ENCODE measurements at places on chromosomes 1 and 21. TPM values are rescaled to one million over a fixed set of nuclear protein-coding genes. Genes with fewer than 3 reads are reported as not detected.

C1orf226 gene
- under 0.01 TPM for total RNA-seq

MIXL1 gene
- total RNA-seq = not detected

CLDN17 gene
- not detected for total RNA-seq

PLEKHN1 gene
- 1.9 TPM for total RNA-seq

LRRC71 gene
- not detected for total RNA-seq

HMCN1 gene
- 5.2 TPM for total RNA-seq

TTLL7 gene
- 9.1 TPM for total RNA-seq

AGMAT gene
- total RNA-seq = 2.6 TPM

- no peak for DNase-seq
Observed at GRCh38 chr1:43550598-43551246, 20.0 kb downstream of the PTPRF start.

DNA sequence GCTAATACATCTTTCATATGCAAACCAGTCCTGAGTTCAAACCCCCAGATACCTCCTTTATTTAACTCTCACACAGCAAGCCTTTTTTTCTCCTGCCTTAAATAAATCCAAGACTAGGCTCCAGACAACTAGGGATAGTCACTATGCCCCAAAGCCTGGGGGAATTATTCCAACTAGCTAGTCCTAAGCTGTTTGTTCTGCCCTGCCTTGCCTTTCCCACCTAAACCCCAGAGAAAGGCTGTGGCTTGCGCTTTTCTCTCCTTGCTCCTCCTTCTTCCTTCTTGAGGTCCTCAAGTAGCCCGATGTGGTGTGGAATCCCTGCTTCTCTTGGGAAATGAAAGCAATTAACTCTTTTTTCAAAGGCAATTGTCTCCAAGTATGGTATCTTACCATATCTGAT lies 31.8 kb downstream of the C1orf87 start:
- DNase-seq = no peak

GRCh38 chr1:97923811-97924210 lies 3.0 kb upstream of the DPYD start:
- DNase-seq = no peak

- DNase-seq = peak; percentile 62
Observed at GRCh38 chr21:33825915-33826314, 89.7 kb downstream of the ATP5PO start.

- no peak for DNase-seq
Observed at GRCh38 chr21:36542312-36543101, 62.6 kb upstream of the CLDN14 start.

DNA sequence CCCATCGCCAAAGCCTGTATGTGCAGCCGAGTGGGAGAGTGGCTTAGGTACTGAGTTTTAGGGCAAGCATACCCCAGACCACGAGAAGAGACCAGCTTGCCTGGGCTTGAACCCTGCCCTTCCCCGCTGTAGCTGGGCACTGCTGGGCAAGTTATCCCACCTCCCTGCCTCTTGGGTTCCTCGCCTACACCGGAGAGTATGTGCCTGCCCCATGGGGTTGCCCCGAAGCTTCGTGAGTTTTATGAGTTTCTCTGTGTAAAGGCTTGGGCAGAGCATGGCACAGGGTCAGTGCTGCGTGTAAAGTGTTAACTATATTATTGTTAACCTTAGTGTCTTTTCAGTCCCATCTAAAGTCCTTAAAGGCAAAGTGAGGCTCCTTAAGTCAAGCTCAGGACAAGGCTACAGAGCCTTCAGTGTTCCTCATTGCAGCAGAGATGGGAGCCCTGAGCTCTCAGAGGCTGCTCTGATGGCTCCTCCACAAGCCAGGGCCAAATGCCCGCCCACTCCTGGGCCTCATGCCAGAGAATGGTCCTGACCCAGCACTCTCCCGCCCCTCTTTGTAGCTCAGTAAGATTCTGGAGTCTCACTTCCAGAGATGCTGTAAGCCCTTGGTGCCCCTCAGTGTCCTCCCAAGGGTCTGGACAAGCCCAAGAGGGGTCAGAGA lies 37.0 kb upstream of the KCNA10 start:
- DNase-seq = no peak

DNA sequence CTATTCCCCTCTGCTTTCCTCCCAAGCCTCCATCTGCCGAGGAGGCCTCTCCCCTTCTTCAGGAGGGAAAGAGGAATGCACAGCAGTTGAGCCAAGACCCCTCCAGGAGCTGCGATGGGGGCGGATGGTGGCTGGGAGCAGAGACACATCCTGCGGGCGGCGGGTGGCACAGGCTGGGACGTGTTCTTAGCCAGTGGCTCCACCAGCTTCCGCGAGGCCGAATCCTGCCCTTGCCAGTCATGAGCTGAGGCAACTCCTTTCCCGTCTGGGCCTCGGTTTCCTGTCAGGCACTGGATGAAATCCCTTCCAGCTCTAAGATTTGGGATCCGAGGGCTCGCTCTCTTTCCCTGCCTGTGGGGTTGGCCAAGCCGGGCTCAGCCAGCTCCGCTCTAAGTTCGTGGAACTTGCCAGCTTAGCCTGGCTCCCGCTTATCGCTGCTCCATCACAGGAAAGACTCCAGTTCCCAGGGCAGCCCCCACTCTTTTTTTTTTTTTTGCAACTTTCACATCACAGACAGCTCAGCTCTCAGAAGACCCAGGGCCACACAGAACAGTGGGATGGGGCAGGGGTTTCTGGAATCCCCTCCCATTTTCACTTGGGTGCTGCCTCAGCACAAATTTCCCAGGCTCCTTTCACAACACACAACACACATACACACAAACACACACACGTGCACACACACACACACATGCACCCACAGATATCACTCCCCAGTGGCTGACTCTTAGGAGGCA lies 506 bp downstream of the MYOM3 start:
- no peak for DNase-seq

DNA sequence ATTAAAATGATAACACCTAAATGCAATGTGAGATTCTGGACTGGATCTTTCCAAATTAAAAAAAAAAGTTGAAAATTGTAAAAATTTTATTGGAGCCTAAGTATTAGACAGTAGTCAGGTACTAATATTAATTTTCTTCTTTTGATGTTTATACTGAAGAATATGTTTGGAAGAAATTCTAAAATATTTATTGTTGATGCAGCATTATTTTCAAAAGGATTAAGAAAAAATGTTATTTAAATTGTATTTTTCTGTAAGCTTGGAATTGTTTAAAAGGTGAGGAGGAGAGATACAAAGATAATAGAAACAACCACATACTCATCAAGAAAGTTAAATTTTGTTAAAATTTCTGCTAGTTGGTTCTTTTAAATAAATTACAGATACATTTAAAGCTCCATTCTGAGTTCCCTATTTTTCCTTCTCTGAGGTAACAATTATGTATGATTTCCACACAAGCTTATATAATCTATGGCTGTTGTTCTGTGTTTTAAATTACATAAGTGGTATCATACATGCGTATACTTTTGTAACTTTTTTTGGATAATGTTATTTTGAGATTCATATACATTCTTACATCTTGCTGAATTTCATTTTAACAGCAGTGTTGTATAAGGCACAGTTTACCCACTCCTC lies 180.3 kb upstream of the RGS18 start:
- no peak for DNase-seq

DNA sequence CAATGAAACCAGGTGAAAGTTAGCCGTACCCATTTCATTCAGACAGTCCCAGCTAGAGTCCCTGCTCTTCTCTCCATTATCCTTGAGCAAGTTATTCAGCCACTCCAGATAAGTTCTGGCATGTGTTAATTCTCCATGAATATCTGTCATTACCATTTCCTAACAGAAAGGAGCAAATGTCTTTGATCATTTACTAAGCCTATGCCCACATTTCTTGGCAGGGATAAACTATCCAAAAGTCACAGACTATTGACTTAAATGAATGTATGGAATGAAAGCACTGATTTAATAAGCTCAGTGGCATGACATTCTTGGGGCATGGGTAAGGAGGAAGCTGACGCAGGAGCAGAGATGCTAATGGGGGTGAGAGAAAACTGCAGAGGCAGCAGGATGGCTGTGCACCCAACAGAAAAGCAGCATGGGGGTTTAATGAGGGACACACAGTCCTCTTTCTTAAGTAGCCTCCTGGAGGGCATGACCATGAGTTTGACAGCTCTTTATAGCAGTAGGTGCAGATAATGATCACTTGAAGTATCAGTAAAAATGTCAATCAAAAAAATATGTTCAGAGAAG lies 17.6 kb upstream of the DHCR24 start:
- no peak for DNase-seq

DNA sequence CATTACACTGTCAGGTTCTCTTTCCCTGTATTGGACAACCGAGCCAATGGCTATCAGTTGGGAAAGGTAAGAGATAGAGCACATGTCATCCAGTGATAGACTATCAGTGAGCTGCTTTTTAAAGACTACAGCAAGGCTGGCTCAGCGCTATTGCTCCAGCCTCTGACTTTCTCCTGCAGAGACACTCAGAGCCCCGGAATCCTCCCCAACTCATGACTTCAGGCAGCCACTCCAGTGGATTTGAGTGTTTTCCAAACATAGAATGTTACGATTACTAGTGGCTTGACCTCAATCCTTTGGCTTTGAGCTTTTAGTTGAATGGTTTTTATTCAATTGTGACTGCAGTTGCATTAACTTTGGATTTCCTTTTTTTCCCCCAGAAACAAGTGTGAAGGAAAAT lies 331.9 kb downstream of the DISC1 start:
- peak; percentile 48 for DNase-seq

DNA sequence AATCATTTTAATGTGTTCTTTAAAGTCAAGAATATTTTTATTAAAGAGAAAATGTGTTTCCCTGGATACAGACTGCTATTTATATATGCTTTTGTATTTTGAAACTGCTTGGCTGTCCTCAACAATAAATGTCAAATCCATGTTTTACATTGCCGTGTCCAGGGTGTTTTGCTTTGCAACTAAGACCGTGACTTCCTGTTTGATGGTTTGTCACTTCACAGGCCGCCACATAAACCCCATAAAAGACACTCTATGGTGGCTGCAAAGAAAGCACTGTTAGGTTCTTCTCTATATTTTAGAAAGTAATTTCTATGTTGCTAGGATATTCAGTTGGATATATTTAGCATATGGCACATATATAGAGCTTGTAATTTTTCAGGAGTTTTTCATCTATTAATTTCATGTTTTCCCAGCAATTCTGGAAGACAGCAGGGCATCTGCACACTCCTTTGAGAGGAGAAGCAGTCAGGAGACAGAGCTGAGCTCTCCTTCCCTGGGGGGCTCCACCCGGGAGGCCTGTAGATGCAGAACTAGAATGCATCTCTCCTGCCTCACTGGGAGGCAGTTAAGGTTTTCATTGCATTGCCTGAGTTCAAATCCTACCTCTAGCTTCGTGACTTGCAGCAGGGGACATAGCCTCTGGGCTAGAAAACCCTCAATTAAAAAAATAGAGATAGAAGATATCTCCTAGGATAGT lies 33.1 kb downstream of the PRDM2 start:
- DNase-seq = no peak

DNA sequence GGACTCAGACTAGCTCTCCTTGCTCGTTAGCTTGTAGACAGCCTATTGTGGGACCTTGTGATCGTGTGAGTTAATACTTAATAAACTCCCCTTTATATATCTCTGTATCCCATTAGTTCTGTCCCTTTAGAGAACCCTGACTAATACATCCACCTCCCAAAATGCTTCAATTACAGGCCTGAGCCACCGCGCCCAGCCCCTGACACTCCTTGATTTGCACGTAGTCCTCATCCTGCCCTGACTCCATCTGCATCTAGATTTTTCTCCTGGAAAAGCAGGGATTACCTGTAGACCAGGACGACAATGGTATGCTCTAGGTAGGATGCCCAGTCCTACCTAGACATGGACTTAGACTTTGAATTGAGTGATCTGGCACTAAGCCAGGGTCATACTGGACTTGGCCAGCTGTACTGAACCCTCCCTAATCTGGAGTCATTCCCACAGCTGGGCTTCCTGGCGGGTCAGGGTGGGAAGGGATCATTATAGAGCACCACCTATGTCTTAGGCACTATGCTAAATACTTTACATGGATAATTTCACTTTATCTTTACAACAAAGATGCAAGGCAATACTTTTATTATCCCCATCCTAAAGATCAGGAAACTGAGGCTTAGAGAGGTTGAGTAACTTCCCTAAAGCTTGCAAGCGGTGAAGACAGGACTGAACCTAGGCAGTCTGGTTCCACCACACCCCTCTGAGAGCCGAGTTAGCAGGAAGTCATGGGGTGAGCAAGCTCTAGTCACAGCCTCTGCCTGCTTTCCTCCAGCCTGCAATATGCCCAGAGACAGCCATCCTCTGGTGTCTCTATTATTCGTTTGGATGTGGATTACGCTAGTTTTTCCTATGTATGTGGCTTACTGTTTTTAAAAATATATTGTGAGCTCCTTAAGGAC lies 89.4 kb downstream of the DTL start:
- DNase-seq = no peak

- no peak for DNase-seq
Observed at GRCh38 chr1:57222801-57223200, 201.1 kb downstream of the DAB1 start.

DNA sequence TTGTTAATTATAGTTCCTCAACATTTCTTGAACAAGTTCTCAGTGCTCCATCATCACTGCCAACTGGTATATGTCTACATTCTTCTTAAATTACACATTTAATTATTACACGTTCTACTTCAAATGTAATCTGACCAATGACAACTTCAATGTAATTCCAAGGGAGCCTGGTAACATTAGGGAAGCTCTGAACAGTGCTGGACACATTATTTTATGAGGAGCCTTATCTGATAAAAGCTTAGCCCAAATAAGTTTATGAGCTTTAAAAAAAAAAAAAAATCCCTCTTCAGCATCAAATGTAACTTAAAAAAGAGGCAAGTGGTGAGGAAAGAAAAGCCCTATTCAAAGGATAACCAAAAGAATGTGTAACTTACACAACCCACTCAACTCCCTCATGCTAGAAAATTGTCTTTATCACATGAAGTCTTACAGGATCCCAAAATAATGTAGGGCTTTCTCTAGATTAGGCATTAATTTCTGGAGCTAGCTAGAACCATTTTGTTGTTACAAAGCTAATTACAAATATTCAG lies 35.2 kb upstream of the ABCA4 start:
- DNase-seq = peak; percentile 58

- no peak for DNase-seq
Observed at GRCh38 chr1:70717211-70717610, 306.1 kb downstream of the CTH start.

- peak; percentile 20 for DNase-seq
Observed at GRCh38 chr1:162954824-162955223, 93.8 kb upstream of the CCDC190 start.

DNA sequence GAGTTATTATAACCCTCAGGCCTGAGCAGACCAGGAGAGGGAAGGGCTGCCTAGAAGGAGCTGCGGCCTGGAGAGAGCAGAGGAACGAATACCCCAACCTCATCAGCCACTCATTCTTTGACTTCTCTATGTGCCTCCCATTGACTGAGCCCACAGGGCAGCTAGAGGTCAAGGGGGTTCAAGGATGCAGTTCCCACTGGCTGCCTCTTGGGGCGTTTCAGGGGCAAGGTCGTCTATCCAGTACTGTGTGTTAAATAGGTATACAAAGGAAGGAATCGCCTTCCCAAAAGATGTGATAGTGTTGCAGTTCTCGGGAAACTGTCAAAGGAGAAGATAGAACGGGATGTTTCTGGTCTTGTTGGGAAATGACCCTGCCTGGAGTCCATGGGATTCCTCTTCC lies 250.6 kb downstream of the PRDM2 start:
- no peak for DNase-seq

GRCh38 chr1:27372808-27373690 lies 1.6 kb downstream of the FCN3 start:
- no peak for DNase-seq

Measured in fibroblast of villous mesenchyme (primary cell).